ENCODE measurements at places on chromosomes 5 and 9. TPM values are rescaled to one million over a fixed set of nuclear protein-coding genes. Genes with fewer than 3 reads are reported as not detected.

DNA sequence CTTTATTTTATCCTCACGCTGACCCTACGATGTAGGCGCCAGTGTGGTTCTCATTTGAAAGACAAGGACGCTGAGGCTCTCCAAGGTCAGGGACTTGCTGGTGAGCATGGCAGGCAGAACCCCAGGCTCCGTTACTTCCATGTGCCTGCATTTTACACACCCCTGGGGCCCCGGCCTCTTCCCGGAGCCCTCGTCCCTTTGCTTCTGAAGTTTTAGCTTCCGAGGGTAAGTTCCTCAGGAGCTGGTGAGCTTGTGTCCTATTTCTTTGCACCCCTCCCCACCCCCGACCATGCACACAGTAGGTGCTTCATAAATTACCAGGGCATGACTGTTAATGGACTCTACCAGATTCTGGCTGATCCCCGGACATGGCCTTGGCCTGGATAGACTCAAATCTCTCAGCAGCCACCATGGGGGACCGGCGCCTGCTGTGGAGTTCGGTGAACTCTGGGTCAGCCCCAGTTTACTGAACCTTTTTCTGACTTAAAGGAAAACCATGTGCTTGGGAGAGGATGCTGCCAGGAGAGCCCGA lies 59.3 kb upstream of the RNU6ATAC start:
- DNase-seq = no peak

DNA sequence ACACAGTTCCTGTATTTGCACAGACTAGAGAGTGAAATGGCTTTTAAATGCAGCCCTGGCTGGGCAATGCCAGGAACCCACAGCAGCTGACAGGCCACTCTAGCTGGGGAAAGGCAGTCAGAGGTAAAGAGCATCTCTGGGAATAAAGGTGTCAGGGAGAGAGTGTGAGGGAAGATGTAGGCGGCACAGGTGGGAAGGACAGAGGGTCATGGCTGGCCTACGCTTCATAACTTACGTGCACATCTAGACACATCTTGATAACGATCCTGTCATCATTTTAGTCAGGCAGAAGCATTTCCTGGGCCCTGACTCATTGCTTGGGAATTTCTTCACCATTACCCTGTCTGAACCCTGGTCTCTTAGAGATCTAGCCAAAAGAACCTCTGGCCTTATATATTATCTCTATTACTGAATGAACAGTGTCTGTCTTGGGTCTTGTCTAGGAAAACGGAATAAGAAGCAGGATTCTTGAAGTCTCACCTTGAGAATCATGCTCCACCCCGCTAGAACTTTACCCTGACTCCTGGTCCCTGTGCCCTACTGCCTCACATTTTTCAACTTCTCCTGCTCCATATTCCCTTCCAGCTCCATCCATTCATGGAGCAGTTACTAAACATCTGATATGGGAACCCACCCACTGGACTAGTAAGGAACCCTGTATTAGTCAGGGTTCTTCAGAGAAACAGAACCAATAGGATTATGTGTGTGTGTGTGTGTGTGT lies 106.4 kb upstream of the ELL2 start:
- DNase-seq = no peak

DNA sequence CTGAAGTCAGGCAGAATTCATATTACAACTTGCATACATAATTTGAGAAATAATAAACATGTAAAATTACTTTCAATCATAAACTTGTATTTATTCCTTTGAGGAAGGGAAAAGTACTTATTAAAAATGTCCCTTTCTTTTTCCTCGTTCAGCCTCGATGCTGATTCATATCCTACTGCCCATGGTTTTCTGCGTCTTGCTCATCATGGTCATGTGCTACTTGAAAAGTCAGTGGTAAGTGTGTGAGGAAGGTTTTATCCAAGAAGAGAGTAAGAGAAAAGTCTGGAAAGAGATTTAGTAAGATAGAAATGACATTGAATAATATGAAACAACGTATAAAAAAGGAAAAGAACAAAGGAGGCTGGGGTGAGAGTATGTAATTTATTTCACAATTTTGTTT lies 85.9 kb downstream of the OSMR start:
- DNase-seq = no peak

Gene GRXCR2
- not detected for total RNA-seq

DNA sequence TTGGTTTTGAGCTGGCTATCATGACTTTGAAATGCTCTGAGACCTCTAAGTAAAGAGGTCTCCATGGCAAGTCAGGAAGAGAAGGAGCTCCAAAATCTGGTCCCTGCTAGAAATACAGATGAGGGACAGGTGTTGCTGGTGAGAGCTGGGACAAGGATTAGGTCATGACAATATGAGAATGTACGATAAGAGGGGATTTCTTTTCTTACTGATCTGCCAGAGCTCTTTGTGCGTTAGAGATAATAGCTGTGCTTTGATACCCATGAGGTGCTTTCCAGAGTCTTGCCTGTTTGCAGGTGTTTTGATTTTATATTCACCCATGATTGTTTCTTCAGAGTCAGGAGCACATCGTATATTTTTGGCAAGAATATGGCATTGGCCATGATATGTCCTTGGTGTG lies 56.5 kb downstream of the ANKRD33B start:
- no peak for DNase-seq

GRCh38 chr9:70080481-70081119 lies 37.0 kb downstream of the MAMDC2 start:
- peak; percentile 69 for DNase-seq

Gene TRIM14
- 2.8 TPM for total RNA-seq

- no peak for DNase-seq
Observed at GRCh38 chr5:150241298-150242160, 48.0 kb downstream of the CAMK2A start.

Gene SHOC1
- total RNA-seq = 0.79 TPM

GRCh38 chr5:150486402-150487198 lies 21.3 kb upstream of the NDST1 start:
- peak; percentile 51 for DNase-seq

DNA sequence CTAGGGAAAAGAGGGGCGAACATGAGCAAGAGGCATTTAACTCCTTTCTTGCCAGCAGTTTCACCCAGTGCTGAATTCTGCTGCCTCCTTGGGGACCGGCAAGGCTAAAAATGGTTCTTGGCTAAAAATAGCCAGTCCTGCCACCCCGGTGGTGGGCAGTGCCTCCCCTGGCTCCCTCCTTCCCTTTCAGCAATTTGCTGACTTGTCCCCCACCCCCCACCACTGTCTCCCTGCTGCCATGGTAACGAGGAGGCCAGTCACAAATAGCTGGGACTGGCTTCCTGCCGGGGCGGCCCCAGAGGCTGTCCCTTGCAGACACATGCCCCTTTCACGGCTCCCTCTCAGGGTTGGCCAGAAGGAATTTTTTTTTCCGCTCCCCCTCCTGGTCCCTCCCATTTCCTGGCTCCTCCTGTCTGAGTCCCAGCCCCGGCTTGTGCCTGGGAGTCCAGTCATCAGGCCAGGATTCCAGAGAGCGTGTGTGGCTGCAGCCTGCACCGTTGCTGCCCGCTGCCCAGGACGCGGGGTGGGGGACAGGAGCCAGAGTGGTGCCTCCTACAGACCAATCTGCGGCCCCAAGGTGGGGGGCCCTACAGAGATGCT lies 130.3 kb downstream of the RGS3 start:
- DNase-seq = peak; percentile 96

- no peak for DNase-seq
Observed at GRCh38 chr9:112056996-112057395, 118.1 kb downstream of the SUSD1 start.

- no peak for DNase-seq
Observed at GRCh38 chr5:78519198-78519941, 129.2 kb downstream of the LHFPL2 start.

Gene FST
- total RNA-seq = 58.7 TPM

GRCh38 chr5:136676685-136677084 lies 311.3 kb upstream of the TRPC7 start:
- no peak for DNase-seq

Gene PFN3
- not detected for total RNA-seq

- DNase-seq = no peak
Observed at GRCh38 chr9:113139225-113139829, 11.5 kb upstream of the SLC31A2 start.

- DNase-seq = peak; percentile 82
Observed at GRCh38 chr5:35316611-35317274, 86.5 kb upstream of the PRLR start.

- DNase-seq = no peak
Observed at GRCh38 chr5:175671013-175671412, 13.1 kb downstream of the HRH2 start.

DNA sequence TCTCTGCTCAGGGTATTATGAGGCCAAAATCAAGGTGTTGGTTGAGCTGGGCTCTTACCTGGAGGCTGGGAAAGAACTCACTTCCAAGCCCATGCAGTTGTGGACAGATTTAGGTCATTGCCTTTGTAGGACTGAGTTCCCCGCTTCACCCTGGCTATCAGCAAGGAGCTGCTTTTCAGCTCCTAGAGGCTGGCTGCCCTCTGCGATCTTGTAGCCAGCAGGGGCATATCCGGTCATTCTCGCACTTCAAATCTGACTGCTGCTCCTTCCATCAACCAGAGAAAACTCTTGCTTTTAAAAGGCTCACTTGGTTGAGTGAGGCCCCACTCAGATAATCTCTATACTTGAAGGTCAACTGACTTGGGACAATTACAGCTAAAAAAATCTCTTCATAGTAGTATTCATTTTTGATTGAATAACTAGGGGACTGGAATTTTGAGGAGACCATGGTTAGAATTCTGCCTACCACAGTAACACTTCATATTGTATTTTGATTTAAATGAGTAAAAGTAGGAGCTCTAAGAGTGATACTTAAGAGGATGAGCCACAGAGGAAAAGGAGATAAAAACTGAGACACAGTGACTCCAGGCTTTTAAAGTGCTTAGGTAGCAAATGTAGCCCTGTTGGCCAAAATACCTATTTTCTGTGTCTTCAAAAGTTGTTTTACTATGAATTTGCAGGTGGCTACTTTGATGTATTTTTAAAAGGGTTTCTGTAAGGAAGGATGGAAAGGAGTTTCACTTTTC lies 137.4 kb downstream of the CD180 start:
- no peak for DNase-seq

Gene CCNO
- 0.20 TPM for total RNA-seq

DNA sequence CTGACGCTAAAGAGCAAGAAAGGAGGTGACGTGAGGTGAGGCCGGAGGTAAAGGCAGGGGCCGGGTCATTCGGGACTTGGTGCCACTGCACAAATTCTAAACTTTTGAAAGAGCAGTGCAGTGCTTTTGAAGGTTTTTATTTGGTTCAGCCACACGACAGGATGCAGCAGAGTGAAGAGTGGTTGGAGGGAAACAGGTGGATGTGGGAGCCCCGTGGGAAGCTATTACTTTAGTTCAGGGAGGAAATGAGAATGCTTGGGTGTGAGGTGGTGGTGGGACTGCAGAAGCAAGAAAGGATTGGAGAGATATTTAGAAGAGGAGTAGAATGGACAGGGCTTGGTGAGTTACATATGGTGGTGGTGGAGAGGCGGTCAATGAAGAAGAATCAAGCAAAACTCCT lies 64.7 kb upstream of the ITGA2 start:
- no peak for DNase-seq

DNA sequence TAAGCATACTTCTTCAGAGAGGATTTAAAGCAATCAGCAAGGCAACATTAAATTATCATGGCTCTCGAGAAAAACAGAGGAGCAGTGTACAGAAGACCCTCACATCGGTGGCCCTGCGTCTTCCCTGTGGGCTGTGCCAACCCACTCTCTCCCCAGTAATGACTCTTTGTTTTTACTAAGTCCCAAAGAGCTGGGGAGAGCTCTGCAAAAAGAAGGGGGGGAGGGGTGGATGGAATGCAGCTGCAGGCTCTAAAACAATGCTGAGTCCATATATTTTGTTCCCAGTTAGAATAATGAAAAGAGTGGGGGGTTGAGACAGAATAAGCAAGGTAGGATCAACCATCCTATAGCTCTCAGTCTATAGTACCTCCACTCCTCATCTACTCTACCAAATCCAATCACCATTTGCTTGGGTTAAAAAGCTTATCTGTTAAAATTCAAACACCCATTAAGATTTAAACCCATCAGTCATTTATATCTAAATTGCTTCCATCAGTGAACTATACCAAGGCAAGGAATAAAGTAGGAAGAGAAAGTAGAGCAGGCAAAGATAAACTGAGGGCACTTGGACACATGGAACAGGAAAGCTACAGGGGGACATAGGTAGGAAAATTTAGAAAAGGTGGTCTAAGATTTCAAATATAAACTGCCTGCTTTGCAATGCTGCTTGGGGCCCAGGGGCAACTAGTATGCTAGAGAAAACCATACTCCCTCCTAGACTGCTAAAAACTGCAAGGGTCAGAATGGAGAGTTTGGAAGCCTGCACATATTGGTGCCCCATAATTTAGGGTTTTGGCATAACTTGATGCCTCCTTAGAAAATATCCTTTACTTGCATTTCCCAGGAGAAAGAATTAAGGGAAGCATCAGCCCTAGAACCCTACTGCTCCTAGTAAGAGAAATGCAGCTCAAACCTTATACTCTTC lies 20.6 kb downstream of the ELL2 start:
- no peak for DNase-seq

DNA sequence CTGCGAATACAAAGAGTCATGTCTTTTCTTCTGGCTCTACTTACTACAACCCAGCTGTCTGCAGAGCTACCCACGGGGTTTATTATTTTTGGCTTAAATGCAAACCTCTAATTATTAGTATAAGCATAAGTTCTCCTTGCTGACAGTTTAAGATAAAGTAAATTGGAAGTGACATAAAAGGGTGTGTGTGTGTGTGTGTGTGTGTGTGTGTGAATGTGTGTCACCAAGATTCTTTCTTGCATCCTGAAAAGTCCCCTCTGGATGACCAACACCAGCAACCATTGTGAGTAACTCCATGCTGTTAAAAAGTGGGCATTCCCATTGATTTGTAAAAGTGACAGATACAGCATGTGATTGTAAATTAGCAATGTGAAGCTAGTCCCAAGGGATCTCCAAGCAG lies 803.8 kb upstream of the ZNF608 start:
- DNase-seq = peak; percentile 24

Gene AOPEP
- total RNA-seq = 119 TPM

GRCh38 chr9:121450241-121450640 lies 49.4 kb downstream of the GGTA1 start:
- DNase-seq = peak; percentile 10

DNA sequence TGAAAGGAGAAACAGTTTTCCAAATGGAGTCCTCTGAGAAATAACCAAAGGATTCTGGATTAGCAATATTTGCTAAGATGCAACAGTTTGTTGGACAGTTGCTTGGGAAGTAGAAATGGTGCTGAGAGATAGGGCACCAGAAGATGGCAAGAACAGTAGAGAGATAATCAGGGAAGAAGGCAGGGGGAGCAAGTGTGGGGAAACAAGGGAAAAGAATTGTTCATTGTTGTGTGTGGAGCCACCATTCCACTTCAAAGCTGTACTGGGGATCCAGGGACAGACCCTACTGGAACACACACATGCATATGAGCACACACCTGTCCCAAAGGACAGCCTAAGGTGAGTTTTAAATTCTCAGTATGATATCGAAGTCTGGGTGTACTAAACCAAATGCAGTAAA lies 152.5 kb downstream of the ZNF608 start:
- DNase-seq = no peak

GRCh38 chr9:37345038-37345437 lies 77.5 kb upstream of the GRHPR start:
- DNase-seq = no peak
